ENCODE measurements at places on chromosomes 7 and 10.

DNA sequence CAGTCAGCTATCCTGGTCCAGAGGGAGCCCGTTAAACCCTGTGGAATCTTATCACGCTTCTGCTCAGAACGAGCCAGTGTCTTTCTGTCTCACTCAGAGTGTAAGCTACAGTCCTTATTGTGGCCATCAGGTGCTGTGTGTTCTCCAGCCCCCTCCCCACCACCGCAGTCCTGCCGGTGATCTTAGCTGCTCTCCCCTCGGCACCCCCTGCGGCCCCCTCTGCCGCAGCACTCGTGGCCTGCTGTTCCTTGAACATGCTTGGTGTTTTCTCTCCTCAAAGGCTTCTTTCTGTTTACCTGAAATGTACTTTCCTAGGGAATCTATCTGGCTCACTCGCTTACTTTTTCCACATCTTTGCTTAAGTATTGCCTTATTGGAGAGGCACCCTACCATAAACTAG, 38.2 kb upstream of the TMEM236 start:
- no peak for DNase-seq

DNA sequence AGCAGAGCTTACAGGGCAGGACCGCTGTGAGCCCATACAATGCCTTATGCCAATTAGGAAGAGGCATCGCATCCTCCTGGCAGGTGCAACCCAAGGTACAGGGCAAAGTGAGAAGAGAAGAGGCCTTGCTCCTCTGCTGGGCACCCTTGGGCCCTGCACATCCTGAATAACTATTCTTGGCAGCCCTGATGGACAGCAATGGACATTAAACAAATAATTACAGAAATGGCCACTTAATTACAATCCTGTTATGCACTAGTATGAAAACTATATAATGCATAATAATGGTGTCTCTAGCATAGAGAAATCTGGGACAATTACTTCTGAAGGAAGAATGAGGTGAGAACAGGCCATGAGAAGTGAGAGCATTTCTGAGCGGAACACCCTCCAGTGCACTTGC, 83.5 kb downstream of the PLPP4 start:
- no peak for DNase-seq

DNA sequence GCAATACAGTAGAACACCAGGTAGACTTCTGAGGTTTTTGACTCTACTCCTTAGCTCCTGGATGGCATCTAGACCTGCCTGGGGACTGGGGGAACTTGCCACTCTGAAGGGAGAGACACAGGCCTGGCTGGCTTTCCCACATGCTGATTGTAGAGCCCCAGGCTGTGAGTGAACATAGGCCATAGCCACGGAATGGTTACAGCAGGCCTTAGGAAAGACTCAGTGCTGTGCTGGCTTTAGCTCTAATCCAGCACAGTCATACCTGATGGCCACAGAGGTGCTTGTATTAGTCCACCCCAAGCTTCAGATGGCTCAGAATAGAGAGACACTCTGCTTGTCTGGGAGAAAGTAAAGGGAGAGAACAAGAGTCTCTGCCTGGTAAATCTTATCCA, 35.0 kb upstream of the ARHGAP12 start:
- DNase-seq = no peak

GRCh38 chr10:81498011-81498551, 376.9 kb upstream of the NRG3 start:
- no peak for DNase-seq

- no peak for DNase-seq
Measured at GRCh38 chr7:110625294-110625693, 465.6 kb upstream of the LRRN3 start.

DNA sequence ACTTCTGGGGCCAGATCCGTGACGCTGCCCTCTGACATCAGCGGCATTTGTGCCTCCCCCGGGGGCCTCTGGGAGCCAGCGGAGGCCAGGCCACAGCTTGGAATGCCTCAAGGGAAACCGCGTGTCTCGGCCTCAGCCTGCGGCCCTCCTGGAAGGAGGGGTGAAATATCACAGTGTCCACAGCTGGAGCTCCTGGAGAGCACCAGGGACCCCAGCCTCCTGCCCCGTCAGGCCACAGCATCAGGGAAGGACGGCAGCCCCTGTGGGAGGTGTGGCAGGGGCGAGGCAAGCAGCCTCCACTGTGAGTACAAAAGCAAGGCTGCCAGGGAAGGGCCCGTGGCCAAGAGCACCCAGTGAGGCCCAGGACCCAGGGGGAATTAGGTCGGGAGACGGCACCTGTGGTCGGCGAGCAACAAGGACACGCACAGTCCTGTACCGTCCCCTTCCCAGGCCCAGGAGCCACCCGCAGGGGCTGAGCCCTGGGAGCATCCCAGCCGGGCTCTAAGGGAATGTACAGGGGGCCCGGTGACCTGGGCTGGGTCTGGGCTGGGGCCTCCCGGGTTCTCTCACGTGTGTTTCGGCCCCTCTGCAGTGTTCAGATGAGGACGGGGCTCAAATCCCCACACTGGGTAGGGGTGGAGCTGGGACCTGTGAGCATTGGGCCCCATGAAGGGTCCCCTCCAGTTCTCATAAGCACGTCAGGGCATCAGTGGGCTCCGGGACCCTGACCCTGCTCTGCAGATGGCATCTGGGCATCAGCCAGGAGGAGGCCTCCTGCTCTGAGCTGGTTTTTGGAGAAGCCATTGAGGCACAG, 18.7 kb upstream of the KNDC1 start:
- DNase-seq = no peak

GRCh38 chr7:134422008-134422407, 36.9 kb downstream of the AKR1B1 start:
- DNase-seq = no peak

DNA sequence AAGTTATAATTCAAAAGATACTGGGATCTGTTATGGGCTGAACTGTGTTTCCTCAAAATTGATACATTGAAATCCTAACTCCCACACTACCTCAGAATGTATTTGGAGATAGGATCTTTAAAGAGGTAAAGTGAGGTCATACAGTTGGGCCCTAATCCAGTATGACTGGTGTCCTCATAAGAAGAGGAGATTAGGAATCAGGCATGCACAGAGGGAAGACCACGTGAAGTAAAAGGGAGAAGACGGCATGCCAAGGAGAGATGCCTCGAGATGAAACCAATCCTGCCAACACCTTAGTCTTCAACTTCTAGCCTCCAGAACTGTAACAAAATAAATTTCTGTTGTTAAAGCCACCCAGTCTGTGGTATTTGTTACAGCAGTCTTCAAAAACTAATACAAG, 5.9 kb upstream of the CFAP69 start:
- no peak for DNase-seq

GRCh38 chr7:92625617-92626016, 35.4 kb upstream of the FAM133B start:
- DNase-seq = no peak

DNA sequence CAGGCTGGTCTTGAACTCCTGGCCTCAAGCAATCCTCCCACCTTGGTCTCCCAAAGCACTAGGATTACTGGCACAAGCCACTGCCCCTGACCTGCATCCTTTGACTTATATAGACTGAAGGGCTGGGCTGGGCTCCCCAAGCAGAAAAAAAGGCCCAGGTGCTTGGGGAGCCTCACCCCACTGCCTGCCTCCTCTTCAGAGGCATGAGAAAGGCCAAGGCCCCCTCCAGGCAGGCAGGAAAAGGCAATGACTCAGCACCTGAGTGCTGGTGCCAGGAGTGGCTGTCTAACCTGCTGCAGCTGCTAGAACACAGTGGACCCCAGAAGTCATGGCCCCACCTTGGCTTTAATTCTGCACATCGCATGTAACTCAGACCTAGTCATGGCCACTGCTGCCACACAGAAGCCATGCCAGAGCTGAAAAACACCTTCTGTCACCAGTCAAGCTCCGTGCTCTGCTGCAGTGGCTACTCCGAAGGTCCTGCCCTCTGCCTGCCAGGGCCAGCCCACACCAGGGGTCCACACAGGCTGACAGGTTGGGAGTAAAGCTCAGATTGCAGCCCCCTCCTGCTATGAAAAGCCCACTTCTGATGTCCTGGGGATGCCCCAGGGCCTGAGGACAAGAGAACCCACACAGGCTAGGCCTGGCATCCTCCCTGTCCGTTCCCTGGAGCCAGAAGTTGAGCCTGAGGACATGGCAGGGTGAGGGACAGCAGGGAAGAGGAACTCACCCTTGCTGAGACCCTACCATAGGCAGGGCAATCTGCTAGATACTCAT, 48.5 kb downstream of the GRID1 start:
- no peak for DNase-seq

GRCh38 chr10:78980354-78980753, 88.4 kb upstream of the ZMIZ1 start:
- DNase-seq = no peak

DNA sequence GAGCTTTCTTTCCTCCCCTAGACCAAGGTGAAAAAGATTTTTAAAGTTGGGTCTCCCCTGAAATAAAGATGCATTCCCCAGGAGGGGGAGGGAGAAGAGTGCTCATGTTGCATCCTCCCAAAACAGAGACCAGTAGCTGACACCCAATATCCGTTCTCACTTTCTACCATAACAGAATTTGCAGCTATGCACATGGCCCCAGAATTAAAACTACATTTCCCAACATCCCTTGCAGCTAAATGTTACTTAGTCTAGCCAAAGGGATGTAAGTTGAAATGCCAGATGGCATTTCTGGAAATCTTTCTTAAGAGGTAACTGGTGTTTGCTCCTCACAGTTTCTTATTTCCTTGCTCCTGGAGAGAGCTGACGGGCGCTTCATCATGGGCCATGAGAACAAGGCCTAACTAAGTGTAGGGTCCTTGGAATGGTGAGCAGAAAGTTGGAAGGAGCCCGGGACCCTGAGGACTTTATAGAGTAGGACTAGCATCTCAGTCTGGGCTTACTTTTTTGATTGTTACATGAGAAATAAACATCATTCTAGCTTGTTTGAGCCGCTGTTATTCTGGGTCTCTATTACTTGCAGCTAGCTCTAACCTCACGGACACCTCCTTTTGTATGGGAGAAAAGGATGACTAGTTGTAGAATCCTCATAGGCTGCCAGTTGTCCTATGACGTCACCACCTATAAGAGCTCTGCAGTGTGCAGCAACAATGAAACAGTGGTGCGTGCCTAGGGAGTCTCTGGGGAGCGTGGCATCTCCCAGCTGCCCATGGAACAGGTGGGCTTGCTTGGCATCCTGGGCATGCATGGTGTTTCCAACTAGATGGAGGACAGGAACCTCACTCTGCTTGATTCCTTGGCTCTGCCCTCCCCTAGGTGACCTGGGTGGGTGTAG, 46.1 kb upstream of the EXOC6 start:
- DNase-seq = no peak

- no peak for DNase-seq
Measured at GRCh38 chr10:60271319-60272040, 118.2 kb downstream of the ANK3 start.

- DNase-seq = no peak
Measured at GRCh38 chr10:126226988-126227761, 161.1 kb downstream of the ADAM12 start.

DNA sequence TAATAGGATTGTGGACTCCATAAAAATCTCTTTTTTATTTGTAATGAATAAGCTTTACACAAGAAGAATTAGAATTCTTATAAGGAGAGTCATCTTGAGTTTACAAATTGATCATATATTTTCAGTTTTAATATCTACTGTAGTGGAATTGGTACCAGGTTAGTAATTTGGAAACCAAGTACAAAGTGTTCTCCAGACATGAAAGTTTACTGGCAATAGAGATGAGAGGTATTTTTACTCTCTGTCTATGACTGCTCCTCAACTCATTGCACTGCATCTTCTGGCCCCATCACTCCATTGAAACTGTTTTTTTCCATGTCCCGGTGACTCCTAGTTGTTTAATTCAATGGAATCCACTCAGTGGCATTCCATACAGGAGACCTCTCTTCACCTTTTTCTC, 164.5 kb upstream of the SMIM30 start:
- no peak for DNase-seq

- no peak for DNase-seq
Measured at GRCh38 chr7:105935250-105935649, 27.8 kb upstream of the CDHR3 start.

GRCh38 chr7:36531951-36532350, 142.3 kb downstream of the ANLN start:
- DNase-seq = no peak

DNA sequence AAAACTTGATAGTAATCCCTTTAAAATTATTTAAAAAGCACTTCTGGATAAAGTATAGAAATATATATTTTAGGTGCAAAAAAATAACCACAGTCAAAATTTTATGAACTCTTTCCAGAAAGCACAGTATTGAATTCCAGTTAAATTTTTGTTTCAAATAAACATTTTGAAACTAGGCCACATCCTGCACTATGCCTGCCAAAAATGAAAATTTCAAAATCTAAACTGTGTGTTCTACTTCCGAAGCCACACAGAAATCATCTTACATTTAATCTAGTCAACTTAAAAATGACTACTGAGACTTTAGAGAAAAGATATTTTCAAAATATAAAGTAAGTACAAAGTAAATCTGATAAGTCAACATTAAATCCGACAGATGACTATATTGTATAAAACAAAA, 50.0 kb downstream of the MAGI2 start:
- DNase-seq = no peak

- no peak for DNase-seq
Measured at GRCh38 chr10:28242555-28243204, 60.2 kb downstream of the MPP7 start.

DNA sequence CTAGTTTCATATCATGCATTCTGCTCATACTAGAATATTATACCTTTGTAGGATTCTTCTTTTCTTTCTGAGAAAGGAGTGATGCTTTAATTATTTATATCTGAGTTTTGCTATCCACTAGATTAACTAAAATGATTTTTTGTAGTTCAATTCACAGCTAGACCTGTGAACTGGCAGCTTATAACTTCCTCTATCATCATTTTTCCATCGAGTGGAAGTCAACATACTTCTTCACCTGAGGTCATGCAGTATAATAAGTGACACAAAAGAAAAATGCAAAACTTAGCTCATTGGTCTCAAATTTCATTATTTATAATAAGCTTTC, 8.0 kb downstream of the LRRN3 start:
- no peak for DNase-seq

DNA sequence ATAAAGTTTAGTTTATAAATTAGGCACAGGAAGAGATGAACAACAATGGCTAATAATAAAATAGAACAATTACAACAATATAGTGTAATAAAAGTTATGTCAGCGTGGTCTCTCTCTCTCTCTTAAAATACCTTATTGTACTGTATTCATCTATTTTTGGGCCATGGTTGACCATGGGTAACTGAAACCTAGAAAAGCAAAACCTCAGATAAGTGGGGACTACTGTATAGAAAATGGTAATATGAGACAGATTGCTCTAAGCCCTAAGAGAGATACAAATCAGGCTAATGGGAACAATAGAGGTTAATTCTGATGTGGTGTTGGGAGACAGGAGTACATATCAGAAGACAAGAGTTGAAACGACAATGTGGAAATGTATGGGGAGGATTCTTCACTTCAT, 86.2 kb downstream of the ZNF365 start:
- no peak for DNase-seq

DNA sequence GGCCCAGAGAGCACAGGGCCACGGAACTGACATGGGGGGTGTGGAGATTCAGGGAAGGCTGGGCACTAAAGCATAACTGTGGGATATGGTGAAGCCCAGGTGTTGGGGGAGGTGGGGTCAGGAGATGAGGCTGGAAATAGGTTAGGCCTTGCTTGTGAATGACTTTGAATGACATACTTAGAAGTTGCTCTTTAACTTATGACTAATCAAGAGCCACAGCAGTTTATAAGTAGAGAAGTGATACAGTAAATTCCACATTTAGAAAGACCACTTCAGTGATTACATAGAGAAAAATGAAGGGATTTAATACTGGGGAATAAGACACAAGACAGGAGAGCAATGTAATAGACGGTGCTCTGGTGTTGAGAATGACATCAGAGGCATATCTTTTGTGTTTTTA, 120.8 kb upstream of the SEC61G start:
- DNase-seq = no peak

- DNase-seq = no peak
Measured at GRCh38 chr10:45483002-45483401, 109.0 kb downstream of the ALOX5 start.

GRCh38 chr7:153930696-153931095, 121.5 kb upstream of the DPP6 start:
- no peak for DNase-seq

Data from NCI-H1930 (cell line).